Activated T-helper 1 cell treated with anti-CD3 and anti-CD28 coated beads, Interleukin-12 subunit alpha, Interleukin-12 subunit beta, Interleukin-2, Interleukin-4 antibody, amounts not matched to agents 30 ng/mL and 10 ng/mL and 1 ng/mL, durations not matched to agents 14 hours and 24 hours and 36 hours (primary cell): ENCODE measurements at places on chromosomes 3 and 15. TPM values are rescaled to one million over a fixed set of nuclear protein-coding genes. Genes with fewer than 3 reads are reported as not detected.

Gene ECE2
- not detected in 2 replicates for total RNA-seq

DNA sequence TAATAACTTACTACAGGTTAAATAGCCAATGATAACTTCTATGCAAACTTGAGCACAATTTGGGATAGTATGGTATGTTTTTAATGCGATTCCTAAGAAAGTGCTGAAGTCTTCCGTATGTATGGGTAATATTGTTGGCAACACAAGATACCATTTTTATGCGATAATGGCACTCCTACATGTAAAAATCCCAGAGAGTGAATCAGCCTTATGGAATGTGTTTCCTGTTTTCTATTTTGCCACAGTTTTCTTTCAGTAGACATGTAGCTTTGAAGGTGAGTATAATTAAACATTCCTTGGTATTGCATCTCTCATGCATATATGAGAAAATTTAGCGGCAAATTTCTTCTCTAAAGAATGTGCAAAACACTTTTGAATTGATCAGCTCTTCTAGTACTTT is 396.8 kb upstream of the AZI2 start:
- DNase-seq: no peak

GRCh38 chr3:134327594-134327975 is 46.7 kb downstream of the AMOTL2 start:
- DNase-seq: no peak

GRCh38 chr3:133574260-133574881 is 885 bp downstream of the CDV3 start:
- peak; percentile 69 for DNase-seq

DNA sequence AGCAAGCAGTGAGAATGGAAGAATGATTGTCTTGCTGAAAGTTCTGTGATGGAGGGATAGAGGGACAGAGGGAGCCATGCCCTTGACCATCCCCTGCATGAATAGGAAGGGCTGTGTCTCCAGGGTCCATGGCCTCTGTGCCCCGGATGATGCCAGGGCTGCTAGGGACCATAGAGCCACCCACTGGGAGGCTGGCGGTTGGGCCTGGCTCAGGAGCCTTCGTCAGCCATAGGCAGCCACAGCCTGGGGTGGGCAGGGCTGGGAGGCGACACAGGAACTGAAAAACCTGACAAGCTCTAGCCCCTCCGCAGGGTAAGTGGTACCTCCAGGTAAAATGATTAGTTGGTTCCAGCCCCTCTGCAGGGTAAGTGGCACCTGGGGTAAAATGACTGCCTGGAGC is 19.1 kb upstream of the LAMP3 start:
- DNase-seq: no peak

DNA sequence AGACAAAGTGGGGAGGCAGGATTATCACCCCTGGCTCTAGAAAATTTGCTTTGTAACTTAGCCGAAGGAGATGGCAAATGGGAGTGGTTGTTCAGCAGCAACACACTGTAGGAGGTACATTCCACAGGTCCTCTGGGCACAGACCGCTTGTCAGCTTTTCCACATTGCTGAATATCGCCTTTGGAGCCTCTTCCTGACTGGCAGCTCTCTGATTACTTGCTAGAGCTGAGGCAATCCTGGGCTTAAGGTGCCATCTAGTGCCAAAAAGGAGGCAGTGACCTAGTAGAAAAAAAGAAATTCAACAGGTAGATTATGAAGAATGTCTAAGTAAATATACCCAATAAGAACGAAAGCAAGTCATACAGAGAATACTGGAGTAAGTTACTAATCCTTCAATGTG is 13.1 kb upstream of the SCN5A start:
- no peak for DNase-seq

Gene REC114
- not detected in 2 replicates for total RNA-seq

Gene SATB1
- total RNA-seq: 679 and 686 TPM in 2 replicates

- DNase-seq: no peak
Measured at GRCh38 chr3:191235331-191236314, 36.6 kb downstream of the OSTN start.

- DNase-seq: peak; percentile 51
Measured at GRCh38 chr3:196941729-196942225, 551 bp downstream of the NCBP2 start.

GRCh38 chr3:102207151-102207571 is 227.7 kb upstream of the ZPLD1 start:
- DNase-seq: no peak

GRCh38 chr3:105397974-105398373 is 31.3 kb downstream of the ALCAM start:
- no peak for DNase-seq

- DNase-seq: no peak
Measured at GRCh38 chr3:21654662-21655061, 96.3 kb downstream of the ZNF385D start.

DNA sequence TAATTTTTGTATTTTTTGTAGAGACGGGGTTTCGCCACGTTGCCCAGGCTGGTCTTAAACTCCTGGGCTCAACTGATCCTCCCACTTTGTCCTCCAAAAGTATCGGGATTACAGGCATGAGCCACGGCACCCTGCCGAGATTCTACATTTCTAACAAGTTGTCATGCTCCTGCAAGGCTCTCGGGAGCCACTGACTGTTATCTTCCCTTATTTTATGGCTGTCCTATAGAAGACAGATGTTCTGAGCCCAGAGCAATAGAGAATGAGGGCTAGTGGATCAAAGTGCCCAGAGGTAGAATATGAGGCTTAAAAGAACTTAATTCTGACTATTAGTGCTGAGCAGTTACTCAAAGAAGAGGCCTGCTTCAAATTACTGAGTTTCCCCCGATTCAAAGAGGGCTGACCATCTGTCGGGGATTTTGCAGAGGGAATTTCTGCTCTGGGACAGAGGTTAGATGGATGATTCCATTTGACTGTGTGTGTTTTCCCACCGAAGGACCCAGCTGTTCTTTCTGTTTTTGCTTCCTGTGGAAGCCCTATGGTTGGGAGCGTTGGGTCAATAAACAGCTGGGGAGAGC is 39.5 kb downstream of the ITPR1 start:
- DNase-seq: no peak

Gene C3orf18
- total RNA-seq: 21.5 and 21.9 TPM in 2 replicates

DNA sequence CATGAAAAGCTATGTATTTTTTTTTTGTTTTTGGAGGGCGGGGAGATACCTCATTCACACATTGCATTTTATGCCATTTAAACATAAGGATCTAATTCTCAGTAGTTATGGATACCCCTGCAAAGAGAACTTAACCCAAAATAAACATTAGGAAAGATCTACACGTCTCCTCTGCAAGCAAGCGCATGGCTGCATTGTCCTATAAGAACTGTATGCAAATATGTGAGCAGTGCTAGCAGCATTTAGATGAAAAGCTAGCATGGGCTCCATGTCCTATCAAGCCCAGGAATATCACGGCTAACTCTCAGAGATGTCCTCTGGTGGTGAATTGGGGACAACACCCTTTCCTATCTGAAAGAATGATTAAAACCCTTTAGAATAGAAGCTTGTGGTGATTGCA is 292.8 kb downstream of the MEX3B start:
- DNase-seq: no peak

- DNase-seq: no peak
Measured at GRCh38 chr3:107370907-107371306, 6.3 kb upstream of the CCDC54 start.
